BE2C (cell line): ENCODE measurements at places on chromosomes 7 and 10.

GRCh38 chr7:106419455-106420182 is 134.8 kb upstream of the NAMPT start:
- DNase-seq: no peak

DNA sequence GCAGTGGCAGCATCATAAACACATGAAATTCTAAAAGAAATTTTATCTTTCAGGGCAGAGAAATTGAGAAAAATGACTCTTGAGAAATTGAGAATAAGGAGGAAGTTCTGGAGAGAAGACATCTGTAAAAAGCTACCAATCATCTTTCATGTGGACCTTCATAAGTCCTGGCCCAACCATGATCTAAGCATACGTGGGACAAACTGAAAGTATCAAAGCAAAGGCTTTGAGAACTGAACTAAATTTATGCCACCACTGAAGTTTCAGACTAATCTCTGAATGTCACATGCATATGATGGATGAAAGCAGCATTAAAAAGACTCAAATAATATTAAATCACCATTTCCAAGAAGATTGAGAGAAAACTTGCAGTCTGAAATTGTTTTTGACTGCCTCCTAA is 1502.8 kb upstream of the LRRTM3 start:
- DNase-seq: no peak

- no peak for DNase-seq
Observed at GRCh38 chr10:42984035-42984610, 92.7 kb upstream of the RET start.

- no peak for DNase-seq
Observed at GRCh38 chr10:22630234-22631174, 83.9 kb downstream of the PIP4K2A start.

GRCh38 chr10:98589007-98589406 is 142.3 kb upstream of the HPS1 start:
- DNase-seq: no peak

DNA sequence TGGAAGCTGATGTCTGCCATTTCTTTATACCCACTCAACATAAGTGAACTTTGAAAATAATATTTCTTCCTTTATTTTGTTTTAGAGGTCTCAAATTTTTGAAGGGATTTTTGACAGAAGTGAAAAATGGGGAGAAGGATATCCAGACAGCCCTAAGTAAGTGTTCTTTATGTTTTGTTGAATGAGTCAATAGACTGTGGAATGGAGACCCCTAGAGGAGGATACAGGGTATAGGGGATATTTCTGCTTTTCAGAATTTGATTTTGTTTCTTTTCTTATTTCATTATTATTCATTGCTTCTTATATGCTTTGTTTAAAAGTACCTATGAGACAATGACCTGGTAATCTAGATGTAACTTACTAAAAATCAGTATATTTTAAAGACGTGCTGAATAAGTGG is 34.4 kb downstream of the PLEKHA8 start:
- DNase-seq: no peak

GRCh38 chr7:134395604-134396003 is 63.3 kb downstream of the AKR1B1 start:
- no peak for DNase-seq

DNA sequence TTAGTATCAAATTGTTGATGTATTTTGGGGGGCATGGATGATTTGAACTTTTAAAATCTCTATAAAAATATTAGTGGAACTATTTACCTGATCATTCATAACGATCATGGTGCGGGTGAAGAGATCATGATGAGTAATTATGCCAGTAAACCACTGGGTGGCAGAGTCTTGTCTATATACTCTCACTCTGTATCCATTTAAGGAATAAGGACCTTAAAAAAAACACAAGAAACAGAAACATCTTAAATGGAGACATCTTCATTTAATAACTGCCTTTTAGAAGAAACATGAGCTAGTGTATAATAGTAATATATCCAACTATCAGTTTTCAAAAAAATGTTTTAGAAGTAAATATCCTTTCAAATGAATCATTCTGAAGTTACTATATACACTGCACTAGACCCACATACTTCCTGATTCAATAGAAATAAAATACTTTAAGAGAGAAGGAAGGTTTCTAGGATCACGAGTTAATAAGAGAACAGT is 84.0 kb downstream of the NRBF2 start:
- peak; percentile 15 for DNase-seq
